ENCODE measurements at places on chromosomes 6 and 20. TPM values are rescaled to one million over a fixed set of nuclear protein-coding genes. Genes with fewer than 3 reads are reported as not detected.

Gene SLC52A3
- 0.56 TPM for polyA plus RNA-seq

DNA sequence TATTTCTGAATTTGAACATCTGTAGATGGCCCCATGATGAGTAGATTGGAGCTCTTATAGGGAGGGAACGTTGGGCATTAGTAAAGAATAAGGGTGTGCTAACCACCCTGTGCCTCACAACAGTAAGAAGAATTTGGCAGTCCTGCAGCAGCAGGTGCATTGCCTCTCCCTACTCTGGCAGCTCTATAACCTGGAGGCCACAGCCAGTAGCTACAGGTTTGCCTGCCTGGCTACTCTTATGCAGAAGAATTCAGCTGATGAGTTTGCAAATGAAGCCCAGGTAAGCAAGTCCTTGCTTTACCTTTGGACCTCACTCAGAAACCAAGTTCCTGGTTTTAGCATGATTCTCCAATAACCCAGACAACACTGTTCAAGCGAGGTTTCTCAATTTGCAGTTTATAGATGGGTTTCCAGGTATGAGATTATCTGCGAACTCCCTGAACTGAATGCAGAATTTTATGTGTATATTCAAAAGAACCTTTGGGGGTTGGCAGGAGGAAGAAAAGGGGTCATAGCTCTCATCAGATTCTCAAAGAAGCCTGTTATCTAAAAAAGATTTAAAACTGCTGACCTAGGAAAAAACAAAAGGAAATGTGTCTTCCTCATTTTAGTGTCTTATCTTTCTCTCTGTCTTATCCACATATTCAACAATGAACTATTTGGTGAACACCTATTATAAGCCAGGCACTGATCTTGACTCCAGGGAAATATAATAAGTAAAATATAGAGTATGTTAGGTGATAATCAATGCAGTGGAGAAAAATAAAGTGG, 18.9 kb downstream of the TREML1 start:
- DNase-seq, result no peak

GRCh38 chr20:20442466-20442865, 74.6 kb downstream of the INSM1 start:
- no peak for DNase-seq

- DNase-seq, result no peak
Observed at GRCh38 chr6:18280084-18280483, 15.8 kb upstream of the DEK start.

DNA sequence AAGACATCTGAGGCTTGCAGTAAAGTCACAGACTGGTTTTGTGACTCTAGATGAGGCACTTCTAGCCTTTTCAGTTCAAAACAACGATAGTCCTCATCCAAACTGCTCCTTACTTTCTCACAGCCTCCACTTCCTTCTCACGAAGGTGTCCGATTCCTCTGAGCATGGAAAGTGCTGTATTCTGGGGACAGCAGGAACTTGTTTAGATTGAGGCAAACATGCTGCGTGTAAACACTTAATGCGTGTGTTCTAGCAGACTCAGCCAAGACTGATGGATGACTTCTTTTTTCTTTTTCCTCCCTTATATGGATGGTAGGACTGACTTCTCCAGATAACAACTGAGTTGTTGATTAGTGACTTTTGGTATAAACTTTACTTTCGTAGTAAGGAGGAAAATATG, 80.2 kb upstream of the PRDM1 start:
- DNase-seq, result no peak

Measured in A549 (cell line).